Astrocyte (in vitro differentiated cells and primary cell): ENCODE measurements at places on chromosomes 16 and 17. TPM values are rescaled to one million over a fixed set of nuclear protein-coding genes. Genes with fewer than 3 reads are reported as not detected.

Gene AATK
- 0.41 and 0.54 TPM in 2 replicates for total RNA-seq

Gene CCL2
- total RNA-seq, result 44.1 and 54.2 TPM in 2 replicates

Gene ARHGDIG
- 3.3 and 5.0 TPM in 2 replicates for total RNA-seq

Gene SEPTIN12
- total RNA-seq, result 4.4 and 5.9 TPM in 2 replicates

Gene UBE2Z
- 102 and 103 TPM in 2 replicates for total RNA-seq

Gene PTX4
- not detected in 2 replicates for total RNA-seq

Gene RGS11
- 2.7 and 2.8 TPM in 2 replicates for total RNA-seq

Gene C16orf92
- not detected in 2 replicates for total RNA-seq

GRCh38 chr17:20008242-20009051, 712 bp upstream of the SPECC1 start:
- H3K4me1 ChIP-seq, result peaks cover 14% of the 10 kb centered on the region
- no peak for DNase-seq
- H3K4me3 ChIP-seq, result peak overlapping the region; percentile 70
- H3K27ac ChIP-seq, result no peak overlapping the region
- peaks cover 15% of the 10 kb centered on the region for H3K27me3 ChIP-seq

GRCh38 chr17:27521281-27522027, 65.2 kb downstream of the KSR1 start:
- no peak for DNase-seq
- H3K36me3 ChIP-seq, result no peaks in the 10 kb centered on the region
- H3K4me3 ChIP-seq, result no peak overlapping the region
- no peaks in the 10 kb centered on the region for H3K27me3 ChIP-seq
- peaks cover 3% of the 10 kb centered on the region for H3K4me1 ChIP-seq
- H3K27ac ChIP-seq, result no peak overlapping the region

GRCh38 chr17:34974794-34975785, 5.2 kb upstream of the LIG3 start:
- H3K4me1 ChIP-seq, result peaks cover 5% of the 10 kb centered on the region
- no peak overlapping the region for H3K4me3 ChIP-seq
- no peak overlapping the region for H3K27ac ChIP-seq

DNA sequence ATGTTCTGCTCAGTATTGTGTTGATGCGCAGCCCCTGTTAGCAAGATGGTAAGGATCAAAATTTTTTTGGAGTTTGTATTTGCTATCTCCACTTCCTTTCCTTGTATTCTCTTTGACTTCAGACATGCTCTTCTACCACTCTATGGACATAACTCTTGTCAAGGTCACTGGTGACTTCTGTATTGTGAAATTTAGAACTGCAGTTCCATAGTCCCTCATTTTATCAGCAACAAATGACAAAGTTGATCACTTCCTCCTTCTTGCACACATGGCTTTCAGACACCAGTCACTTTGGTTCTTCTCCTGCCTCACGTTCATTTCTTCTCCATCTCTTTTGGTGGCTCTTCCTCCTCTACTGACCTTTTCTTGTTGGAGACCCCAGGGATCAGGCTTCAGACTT, 21.1 kb downstream of the COX11 start:
- no peak for DNase-seq
- H3K4me1 ChIP-seq, result peaks cover 20% of the 10 kb centered on the region
- H3K36me3 ChIP-seq, result no peaks in the 10 kb centered on the region

- peaks cover 39% of the 10 kb centered on the region for H3K4me1 ChIP-seq
- no peak overlapping the region for H3K4me3 ChIP-seq
- no peaks in the 10 kb centered on the region for H3K36me3 ChIP-seq
- H3K27me3 ChIP-seq, result no peaks in the 10 kb centered on the region
- H3K27ac ChIP-seq, result no peak overlapping the region
These were observed 9.4 kb downstream of the BAHCC1 start for GRCh38 chr17:81404558-81405165.

- no peaks in the 10 kb centered on the region for H3K36me3 ChIP-seq
- H3K4me1 ChIP-seq, result no peaks in the 10 kb centered on the region
- no peak overlapping the region for H3K27ac ChIP-seq
- no peaks in the 10 kb centered on the region for H3K27me3 ChIP-seq
- H3K4me3 ChIP-seq, result no peak overlapping the region
- no peak for DNase-seq
These were observed 56.9 kb downstream of the NOS2 start for GRCh38 chr17:27743281-27743885.

- no peak overlapping the region for H3K4me3 ChIP-seq
- DNase-seq, result no peak
- H3K36me3 ChIP-seq, result no peaks in the 10 kb centered on the region
These were observed 12.4 kb upstream of the TIMP2 start for GRCh38 chr17:78937561-78937960.

DNA sequence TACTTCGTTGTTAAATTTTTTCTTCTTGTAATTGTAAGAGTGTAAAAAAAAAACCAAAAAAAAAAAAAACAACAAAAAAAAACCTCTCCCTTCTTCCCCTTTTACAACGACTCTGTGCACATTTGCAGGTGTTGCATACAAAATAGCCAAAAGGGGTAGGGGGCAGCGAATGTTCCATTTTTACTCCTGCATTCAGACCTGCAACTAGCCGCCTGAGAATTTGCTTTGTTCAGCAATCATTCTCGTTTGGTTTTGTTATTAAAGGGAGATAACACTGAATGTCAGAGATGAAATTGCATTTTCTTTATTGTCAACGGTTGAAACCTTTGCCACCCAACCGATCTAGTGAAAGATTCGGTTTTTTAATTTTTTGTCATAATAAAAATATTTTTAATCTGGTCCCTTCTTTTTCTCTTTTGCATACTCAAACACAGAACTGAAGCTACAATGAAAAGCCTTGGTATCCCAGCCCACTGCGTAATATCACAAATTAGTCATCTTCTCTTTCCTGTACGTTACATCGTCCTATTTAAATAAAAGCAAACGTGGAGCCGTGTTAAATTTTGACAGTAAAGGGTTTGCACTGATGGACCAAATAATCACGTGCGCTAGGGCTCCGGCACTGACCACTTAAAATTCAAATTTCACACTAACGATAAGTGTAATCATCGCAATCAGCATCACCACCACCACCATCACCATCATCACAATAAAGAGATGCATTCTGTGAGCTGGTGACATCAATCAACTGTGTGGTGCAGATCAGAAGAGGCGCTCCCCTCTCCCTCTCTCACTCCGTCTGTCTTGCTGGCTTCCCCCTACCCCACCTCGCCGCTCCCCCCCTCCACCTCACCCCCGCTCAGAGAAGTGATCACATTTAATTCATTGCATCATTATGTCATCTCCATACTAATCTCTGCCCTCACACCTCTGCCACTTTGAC, 406.2 kb upstream of the PSMD7 start:
- no peak overlapping the region for H3K27ac ChIP-seq
- peaks cover 9% of the 10 kb centered on the region for H3K27me3 ChIP-seq
- H3K4me3 ChIP-seq, result no peak overlapping the region
- no peak for DNase-seq
- H3K4me1 ChIP-seq, result no peaks in the 10 kb centered on the region

DNA sequence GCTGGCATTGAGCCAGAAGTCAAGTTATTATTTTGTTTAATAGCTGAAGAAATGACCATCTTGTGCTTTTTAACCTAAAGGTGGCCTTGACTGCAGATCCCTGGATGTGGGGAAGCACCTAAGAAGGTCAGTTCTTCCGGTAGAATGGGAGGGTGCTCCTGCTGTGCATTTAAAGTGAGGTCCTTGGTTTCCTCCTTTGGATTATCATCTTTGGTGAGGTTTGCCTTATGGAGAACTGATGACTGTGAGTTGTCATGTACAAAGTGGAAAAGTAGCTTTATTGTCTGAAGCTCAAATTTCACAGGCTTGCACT, 66.5 kb downstream of the PCTP start:
- no peak for DNase-seq
- no peaks in the 10 kb centered on the region for H3K4me1 ChIP-seq
- H3K27ac ChIP-seq, result no peak overlapping the region

GRCh38 chr16:69118468-69118867, 13.0 kb downstream of the HAS3 start:
- H3K36me3 ChIP-seq, result peaks cover 15% of the 10 kb centered on the region
- no peaks in the 10 kb centered on the region for H3K27me3 ChIP-seq
- no peak for DNase-seq
- H3K27ac ChIP-seq, result no peak overlapping the region
- no peak overlapping the region for H3K4me3 ChIP-seq
